Activated naive CD8-positive, alpha-beta T cell treated with anti-CD3 and anti-CD28 coated beads, Interleukin-2, amount 50 U/mL, for 24 hours (primary cell): ENCODE measurements at places on chromosomes 6 and 20.
A peak's percentile ranks its signal among the peaks of the same experiment; 100 is the strongest.

DNA sequence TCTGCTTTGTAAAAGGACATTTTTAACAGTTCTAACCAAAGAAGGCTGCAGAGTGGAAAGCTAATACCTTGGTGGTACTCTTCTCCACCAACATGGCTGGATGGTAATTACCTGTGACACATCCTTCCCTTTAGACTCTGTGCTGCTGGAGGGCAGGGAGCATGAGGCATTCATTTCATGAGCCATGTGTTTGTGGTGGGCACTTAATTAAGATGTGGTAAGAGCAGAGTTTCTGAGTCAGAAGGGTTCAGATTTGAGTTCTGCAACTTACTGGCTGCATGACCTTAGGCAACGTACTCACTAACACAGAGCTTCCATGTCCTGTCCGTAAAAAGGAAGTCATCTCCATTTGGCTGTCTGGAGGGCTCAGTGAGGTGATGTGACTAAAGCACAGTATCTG is 9.1 kb upstream of the ZNF133 start:
- no peak overlapping the region for H3K4me3 ChIP-seq
- peaks cover 4% of the 10 kb centered on the region for H3K4me1 ChIP-seq
- DNase-seq: no peak
- H3K27me3 ChIP-seq: peaks cover 55% of the 10 kb centered on the region

- H3K4me3 ChIP-seq: no peak overlapping the region
- no peak for DNase-seq
- H3K27ac ChIP-seq: no peak overlapping the region
- no peaks in the 10 kb centered on the region for H3K27me3 ChIP-seq
- no peaks in the 10 kb centered on the region for H3K36me3 ChIP-seq
These were observed 152.3 kb downstream of the CDC5L start for GRCh38 chr6:44539701-44540355.

- no peaks in the 10 kb centered on the region for H3K36me3 ChIP-seq
- peaks cover 6% of the 10 kb centered on the region for H3K27me3 ChIP-seq
- no peak for DNase-seq
- H3K4me3 ChIP-seq: peak overlapping the region; percentile 56
- peaks cover 5% of the 10 kb centered on the region for H3K4me1 ChIP-seq
These were observed 135.5 kb downstream of the LY86 start for GRCh38 chr6:6723921-6724538.

GRCh38 chr6:81381382-81381916 is 371.0 kb downstream of the TENT5A start:
- no peaks in the 10 kb centered on the region for H3K36me3 ChIP-seq
- H3K27me3 ChIP-seq: no peaks in the 10 kb centered on the region
- H3K27ac ChIP-seq: no peak overlapping the region
- DNase-seq: no peak
- H3K4me1 ChIP-seq: no peaks in the 10 kb centered on the region

- DNase-seq: no peak
- H3K36me3 ChIP-seq: no peaks in the 10 kb centered on the region
- H3K4me3 ChIP-seq: no peak overlapping the region
- H3K4me1 ChIP-seq: peaks cover 21% of the 10 kb centered on the region
- peaks cover 7% of the 10 kb centered on the region for H3K27me3 ChIP-seq
These were observed 10.8 kb downstream of the GPR31 start for GRCh38 chr6:167146977-167147376.

- H3K27ac ChIP-seq: no peak overlapping the region
- H3K4me3 ChIP-seq: no peak overlapping the region
- DNase-seq: no peak
- H3K27me3 ChIP-seq: peaks cover 13% of the 10 kb centered on the region
These were observed 33.3 kb downstream of the NQO2 start for GRCh38 chr6:3032986-3033385.

DNA sequence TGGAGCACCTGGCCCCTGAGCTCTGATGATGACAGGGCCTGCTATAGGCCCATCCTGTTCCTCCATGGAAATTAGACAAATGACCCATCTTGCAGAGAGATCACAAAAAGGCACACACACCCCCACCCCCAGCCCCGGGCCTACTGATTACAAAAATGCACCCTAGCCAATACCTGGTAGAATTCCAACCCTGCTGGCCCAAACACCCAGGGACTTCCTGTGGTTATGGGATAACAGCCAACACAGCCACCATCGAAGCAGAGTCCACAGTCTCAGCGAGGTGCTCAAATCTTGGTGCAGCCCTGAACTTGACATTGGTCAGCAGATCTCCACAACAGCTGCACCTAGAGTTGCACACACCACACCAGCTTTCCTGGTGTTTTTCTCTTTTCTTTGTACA is 17.0 kb downstream of the NCR2 start:
- no peak overlapping the region for H3K4me3 ChIP-seq
- H3K27ac ChIP-seq: no peak overlapping the region
- no peaks in the 10 kb centered on the region for H3K36me3 ChIP-seq
- no peaks in the 10 kb centered on the region for H3K4me1 ChIP-seq
- peaks cover 4% of the 10 kb centered on the region for H3K27me3 ChIP-seq

GRCh38 chr20:10985536-10985935 is 311.7 kb upstream of the JAG1 start:
- H3K27me3 ChIP-seq: no peaks in the 10 kb centered on the region
- no peak overlapping the region for H3K27ac ChIP-seq
- no peak for DNase-seq
- no peak overlapping the region for H3K4me3 ChIP-seq

- no peaks in the 10 kb centered on the region for H3K27me3 ChIP-seq
- H3K27ac ChIP-seq: no peak overlapping the region
- H3K4me3 ChIP-seq: no peak overlapping the region
- no peaks in the 10 kb centered on the region for H3K36me3 ChIP-seq
- H3K4me1 ChIP-seq: no peaks in the 10 kb centered on the region
- DNase-seq: no peak
These were observed 631.1 kb upstream of the HTR1E start for GRCh38 chr6:86306210-86306609.

DNA sequence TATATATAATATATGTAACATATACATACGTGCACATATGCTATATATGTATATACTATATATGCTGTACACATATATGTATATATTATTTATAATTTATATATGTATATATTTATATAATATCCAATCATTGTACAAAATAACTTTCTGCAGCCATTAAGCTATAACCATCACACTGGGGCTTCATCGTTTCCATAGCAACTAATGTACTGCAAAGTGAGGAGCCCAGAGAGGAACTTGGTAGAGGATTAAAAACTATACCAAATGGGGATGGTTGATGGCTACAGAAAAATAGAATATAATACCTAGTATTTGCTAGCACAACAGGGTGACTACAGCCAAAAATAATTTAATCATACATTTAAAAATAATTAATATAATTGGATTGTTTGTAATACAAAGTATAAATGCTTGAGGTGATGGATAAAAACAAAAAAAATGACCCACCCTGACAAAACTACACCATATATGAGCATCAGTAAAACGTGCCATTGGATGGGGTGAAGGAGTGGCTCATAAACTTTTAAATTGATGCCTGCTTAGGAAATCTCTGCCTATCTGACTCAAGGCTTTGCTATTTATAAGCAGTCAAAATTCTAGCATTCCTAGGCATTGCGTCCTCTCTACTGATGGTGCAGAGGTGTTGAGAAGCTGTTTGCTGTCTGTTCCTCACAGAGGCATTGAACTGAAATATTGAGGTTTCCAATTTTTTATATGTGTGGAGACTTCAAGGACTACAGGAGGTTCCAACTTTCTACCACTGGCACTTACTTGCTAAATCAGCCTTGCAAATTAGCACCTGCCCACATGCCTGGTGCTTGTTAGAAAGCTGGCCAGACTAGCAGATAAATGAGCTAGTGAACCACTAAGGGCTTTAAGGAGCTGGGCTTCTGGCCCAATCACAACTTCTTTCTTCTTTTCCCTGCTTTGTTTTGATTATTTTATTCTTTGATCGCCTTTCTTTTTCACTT is 190.1 kb downstream of the SCP2D1 start:
- H3K4me3 ChIP-seq: no peak overlapping the region
- H3K4me1 ChIP-seq: no peaks in the 10 kb centered on the region
- no peak overlapping the region for H3K27ac ChIP-seq
- H3K27me3 ChIP-seq: no peaks in the 10 kb centered on the region
- no peaks in the 10 kb centered on the region for H3K36me3 ChIP-seq

DNA sequence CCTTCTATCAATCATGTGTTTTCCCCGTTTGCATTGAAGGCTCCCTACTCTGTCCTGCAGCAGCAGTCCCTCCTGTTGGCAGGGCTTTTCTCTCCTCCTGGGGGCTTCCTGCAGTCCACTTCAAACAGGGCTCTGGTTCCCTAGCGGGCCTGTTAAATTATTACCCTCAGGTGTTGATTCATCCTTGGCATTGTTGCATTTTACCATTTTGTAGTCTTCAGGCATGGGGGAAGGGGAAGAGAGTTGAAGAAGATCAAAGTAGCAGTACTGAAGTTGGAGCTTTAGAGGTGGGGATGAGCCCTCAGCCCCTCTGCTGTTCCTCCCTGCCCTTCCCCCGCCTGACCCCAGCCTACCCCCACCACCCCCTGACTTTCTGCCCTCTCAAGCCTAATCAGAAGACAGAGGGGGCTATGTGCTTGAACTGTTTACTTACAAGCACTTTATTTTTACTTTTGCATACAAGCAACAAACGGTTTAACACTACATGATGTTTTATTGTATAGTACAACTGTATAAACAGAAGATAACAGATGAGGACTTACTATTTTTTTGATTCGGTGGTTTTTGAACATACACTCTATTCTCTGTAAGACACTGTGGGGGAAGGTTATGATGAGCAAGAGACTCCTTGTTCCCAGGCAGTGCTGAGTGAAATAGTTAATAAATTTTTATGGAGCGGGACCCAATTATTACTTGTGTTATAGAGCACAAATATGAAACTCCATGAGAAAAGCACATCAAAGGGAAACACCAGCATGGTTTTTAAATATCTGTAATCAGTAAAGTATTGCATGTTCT is 169.7 kb downstream of the EYA4 start:
- H3K27ac ChIP-seq: no peak overlapping the region
- no peaks in the 10 kb centered on the region for H3K27me3 ChIP-seq
- H3K4me1 ChIP-seq: no peaks in the 10 kb centered on the region
- H3K36me3 ChIP-seq: no peaks in the 10 kb centered on the region
- DNase-seq: no peak
- H3K4me3 ChIP-seq: no peak overlapping the region

- H3K27ac ChIP-seq: no peak overlapping the region
- peaks cover 61% of the 10 kb centered on the region for H3K27me3 ChIP-seq
- peaks cover 7% of the 10 kb centered on the region for H3K36me3 ChIP-seq
- H3K4me1 ChIP-seq: peaks cover 13% of the 10 kb centered on the region
These were observed 16.2 kb downstream of the FOXC1 start for GRCh38 chr6:1625794-1626435.

DNA sequence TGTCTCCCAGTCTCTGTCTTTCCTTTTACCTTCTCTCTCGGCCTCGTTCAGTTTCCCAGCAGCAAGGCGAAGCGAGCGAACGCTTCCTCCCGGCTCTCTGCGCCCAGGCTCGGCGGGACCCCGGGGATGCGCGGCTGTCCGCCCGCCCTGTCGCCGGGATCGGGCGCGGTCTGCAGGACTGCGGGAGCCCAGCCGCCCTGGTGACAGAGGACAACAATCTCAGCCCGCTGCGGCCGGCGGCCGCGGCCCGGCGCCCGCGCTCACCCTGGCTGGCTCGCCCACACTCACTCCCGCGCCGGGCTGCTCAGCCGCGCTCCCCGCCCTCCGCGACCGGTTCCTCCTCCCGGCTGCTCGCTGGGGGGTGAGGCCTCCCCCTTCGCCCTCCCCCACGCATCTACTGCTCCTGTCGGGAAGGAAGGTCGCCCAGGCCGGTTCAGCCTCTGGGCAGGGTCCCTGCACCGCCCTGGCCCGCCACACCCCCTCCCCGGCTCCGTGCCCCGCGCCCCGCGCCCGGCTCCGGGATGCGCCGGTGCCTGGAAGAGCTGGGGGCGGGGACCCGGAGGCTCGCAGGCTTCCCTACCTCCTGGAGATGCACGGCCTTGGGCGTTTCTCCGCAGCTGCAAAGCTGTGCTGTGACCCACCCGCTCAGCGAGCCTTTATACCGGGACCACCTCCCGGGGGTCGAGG is 410 bp downstream of the SYNE1 start:
- H3K27ac ChIP-seq: no peak overlapping the region
- peak overlapping the region; percentile 67 for H3K4me3 ChIP-seq
- H3K27me3 ChIP-seq: peaks cover 40% of the 10 kb centered on the region
- H3K4me1 ChIP-seq: peaks cover 7% of the 10 kb centered on the region
- no peaks in the 10 kb centered on the region for H3K36me3 ChIP-seq
- no peak for DNase-seq

DNA sequence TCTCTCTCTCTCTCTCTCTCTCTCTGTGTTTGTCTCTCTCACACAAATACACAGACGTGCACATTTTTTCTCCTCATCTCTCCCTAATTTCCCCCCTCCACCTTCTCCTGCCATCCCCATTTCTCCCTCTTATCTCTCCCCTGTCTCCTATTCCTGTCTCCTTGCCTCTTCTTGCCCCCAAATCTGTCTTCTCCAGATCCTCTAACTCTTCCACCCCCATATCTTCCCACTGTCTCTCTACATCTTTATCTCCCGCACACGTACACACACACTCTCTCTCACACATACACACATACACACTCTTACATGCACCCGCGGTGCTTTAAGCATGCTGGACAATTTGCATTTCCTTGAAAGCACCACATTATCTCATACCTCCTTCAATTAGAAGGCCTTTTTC is 15.9 kb downstream of the KIZ start:
- DNase-seq: no peak
- H3K36me3 ChIP-seq: peaks cover 11% of the 10 kb centered on the region
- H3K4me1 ChIP-seq: no peaks in the 10 kb centered on the region
- no peak overlapping the region for H3K27ac ChIP-seq

- no peak overlapping the region for H3K4me3 ChIP-seq
- H3K27me3 ChIP-seq: no peaks in the 10 kb centered on the region
- H3K4me1 ChIP-seq: no peaks in the 10 kb centered on the region
- no peak for DNase-seq
- H3K27ac ChIP-seq: no peak overlapping the region
These were observed 33.3 kb upstream of the NKAIN2 start for GRCh38 chr6:123770247-123770949.

DNA sequence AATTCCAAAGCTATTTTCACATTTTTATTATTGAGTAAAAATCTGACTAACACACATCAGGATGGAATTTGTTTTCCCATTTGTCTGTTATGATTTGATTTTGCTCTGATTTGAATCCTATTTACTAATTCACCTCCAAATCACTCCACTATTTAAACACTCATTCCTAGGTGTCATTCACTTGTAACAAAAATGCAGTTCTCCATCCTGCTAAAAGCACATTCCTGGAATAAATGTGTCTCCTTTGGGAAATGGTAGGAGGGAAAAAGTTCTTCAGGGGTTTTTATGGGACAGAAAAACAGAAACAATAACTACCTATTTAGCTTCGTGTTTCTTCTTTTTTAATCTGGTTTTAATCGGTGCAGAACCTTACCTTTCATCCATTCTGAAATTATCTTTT is 494.1 kb upstream of the CITED2 start:
- no peak overlapping the region for H3K4me3 ChIP-seq
- H3K27me3 ChIP-seq: peaks cover 2% of the 10 kb centered on the region
- H3K27ac ChIP-seq: no peak overlapping the region
- no peak for DNase-seq
- H3K4me1 ChIP-seq: no peaks in the 10 kb centered on the region
